ENCODE measurements at places on chromosomes 12 and 14.

DNA sequence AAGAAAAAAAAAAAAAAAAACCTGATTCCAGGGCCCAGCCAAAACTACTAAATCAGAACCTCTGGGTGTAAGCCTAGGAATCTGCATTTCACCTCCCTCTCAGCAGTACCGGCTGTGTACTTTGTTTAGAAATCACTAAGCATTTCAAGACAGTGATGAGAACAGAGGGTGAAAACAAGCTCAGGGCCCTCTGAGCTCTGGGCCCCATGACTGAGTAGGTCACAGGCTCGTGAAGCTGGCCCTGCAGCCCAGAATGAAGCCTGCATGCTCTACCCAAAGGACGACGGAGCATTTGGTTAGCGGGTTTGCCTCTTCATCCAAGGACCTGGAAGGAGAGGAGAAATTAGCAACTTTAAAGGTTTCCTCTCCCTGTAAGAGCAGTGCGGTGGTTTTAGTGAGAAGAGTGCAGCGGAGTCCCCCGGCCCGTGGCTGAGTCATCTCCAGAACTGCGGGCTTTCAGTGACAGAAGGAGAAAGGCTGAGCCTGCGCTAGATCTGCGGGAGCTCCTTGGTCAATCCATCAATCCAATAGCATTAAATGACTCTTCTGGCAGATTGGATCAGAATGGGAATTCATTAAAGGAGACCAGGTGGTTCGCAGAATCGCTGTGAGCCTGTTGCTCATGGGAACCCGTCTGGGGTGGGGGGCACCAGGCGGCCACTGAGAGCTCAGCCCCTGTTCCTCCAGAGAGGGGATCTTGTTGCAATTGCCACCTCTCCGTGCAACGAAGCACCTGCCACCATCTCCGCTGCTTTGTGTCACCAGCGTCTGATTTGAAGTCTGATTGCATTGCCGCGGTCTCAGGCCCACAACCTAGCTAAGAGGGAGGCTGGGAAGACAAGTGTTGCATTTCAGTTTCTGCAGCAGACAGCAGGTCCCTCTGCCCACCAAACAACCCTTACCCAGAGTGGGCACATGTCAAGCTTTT lies 7.3 kb downstream of the IL31 start:
- DNase-seq, result no peak

DNA sequence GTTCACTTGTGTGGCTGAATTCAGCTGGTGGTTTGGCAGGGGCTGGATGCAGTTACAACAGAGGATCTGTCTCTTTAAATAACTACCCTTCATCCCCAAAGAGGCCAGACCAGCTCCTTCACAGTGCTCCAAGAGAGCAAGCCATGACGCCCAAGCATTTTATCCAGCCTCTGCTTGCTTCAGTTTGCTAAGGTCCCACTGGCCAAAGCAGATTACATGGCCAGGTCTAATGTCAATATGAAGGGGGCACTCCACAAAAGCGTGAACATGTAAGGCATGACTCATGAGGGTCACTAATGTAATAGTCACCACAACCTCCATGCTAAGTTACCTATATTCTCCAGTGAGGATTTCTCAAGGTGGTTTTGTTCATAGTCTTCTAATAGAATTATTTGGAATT lies 62.9 kb downstream of the MARK3 start:
- DNase-seq, result no peak

GRCh38 chr12:49716553-49716952 lies 9.3 kb upstream of the FMNL3 start:
- DNase-seq, result no peak

- DNase-seq, result no peak
Measured at GRCh38 chr12:123991372-123991951, 18.4 kb downstream of the ZNF664 start.

DNA sequence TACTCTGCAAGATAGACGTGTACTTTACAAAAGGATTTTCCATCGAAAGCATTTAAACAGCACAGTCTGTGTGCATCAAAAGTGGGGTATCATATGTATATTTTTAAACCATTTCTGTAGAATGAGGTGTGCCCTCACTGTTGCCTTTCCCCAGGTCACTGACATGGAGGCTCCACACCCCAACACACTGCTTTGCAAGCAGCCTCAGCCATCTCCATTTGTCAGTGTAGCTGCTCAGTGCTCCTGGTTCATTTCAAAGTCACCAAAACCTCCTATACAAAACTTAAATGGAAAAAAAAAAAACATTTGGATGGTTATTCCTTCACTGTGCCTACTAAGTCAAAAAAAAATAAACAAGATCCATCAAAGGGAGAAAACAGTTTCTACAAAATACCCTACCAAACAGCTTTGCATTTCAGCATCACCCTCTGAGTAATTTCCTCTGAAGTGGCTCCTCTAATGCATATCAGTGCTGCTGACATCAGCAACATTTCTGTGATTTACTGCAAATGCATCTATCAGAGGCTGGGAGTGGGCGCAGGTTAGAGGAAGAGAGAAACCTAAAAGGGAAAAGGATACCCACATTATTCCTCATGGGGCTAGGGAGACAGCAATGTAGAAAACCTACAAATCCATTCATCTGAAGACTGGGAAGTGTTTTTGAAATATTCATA lies 46.0 kb downstream of the KCNK10 start:
- no peak for DNase-seq

GRCh38 chr14:91129261-91129660 lies 15.4 kb downstream of the DGLUCY start:
- DNase-seq, result no peak

- no peak for DNase-seq
Measured at GRCh38 chr14:105307052-105307727, 6.4 kb upstream of the BRF1 start.

- DNase-seq, result peak; percentile 7
Measured at GRCh38 chr12:60137513-60137912, 541.7 kb downstream of the SLC16A7 start.

- no peak for DNase-seq
Measured at GRCh38 chr14:88198446-88198845, 124.6 kb downstream of the KCNK10 start.

DNA sequence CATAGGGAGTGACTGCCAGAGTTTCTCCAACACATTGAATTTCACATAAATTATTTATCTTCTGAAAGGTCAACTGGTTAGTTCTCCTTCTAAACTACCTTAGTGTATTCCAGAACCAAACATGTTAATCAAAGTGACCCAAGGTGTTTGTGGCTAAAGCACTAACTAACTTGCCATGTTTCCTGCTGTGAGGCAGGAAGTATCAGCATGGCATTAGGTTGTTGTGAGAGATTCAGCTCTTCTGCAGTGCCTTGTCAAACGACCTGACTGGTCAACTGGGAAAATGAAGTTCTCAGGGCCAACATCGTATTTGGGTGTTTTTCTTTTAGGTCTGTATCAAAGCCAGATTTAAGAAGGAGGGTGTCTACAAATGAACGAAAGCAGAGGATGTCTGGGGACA lies 448.1 kb downstream of the APAF1 start:
- DNase-seq, result no peak

- DNase-seq, result no peak
Measured at GRCh38 chr12:51475543-51475942, 50.9 kb downstream of the SLC4A8 start.

- no peak for DNase-seq
Measured at GRCh38 chr14:55249423-55249822, 21.8 kb upstream of the FBXO34 start.

DNA sequence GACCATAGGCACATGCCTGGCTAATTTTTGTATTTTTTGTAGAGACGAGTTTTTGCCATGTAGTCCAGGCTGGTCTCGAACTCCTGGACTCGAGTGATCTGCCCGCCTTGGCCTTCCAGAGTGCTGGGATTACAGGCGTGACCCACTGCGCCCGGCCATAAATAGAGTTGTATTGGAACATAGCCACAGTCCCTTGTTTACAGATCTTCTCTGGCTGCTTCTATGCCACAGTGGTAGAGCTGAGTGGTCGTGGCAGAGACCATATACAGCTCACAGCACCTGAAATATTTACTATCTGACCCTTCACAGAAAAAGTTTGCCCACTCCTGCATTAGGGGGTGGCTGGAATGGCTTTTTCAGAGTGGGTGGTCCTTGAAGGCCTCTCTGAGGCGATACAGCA lies 28.0 kb upstream of the TSPAN9 start:
- no peak for DNase-seq

DNA sequence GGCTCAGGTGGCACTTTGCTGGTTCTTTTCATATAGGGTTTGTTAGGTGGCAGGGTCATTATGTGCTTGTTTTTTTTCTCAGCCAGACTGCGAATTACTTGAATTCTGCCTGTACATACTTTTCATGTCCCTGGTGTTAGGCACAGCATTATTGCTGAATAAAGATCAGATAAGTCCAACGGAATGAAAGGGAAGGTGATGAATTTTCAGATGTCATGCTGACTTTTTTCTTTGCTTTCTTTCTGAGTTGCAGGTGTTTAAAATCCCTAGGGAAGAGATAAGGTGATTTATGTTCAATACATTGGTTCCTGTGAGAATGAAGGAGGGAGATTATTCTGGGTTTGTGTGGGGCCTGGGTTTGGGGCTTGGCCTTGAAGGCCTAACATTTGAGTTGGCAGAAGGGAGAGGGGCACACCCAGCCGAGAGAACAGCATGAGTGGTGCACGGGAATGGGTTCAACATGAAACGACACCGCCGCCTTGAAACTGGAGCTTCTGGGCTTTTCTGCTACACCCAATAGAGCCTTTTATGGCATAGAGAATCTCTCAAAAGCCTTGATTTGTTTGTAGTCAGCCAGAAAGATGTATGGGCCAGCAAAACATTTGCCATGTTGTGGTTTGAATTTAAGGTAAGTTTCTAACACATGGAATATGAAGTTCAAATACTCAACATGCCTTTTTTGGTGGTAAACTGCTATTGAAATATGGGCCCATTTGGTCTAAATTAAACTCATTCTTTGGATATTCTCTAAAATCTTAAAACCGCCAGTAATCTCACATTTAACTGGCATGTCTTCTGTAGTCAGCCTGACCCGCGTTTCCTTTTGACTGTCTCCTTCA lies 477.0 kb downstream of the PCNX1 start:
- DNase-seq, result peak; percentile 48

GRCh38 chr14:101862177-101862576 lies 100.7 kb downstream of the PPP2R5C start:
- no peak for DNase-seq

DNA sequence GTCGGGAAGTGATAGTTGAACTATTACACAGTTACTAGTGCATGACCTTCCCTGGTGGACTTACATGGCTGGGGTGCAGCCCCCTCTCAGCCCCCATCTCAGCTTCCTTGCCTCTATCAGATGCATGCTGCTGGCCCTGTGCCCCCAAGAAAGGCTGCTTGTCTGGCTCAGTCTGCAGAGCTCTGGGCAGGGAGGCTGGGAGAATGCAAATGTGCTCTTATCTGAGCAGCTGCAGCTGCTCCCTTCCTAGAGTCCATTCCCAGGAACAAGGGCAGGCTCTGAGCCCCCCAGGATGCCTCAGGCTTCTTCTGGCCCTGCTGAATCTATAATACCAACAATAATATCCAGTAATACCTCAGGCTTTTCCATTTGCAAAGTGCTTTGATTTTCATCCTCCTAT lies 218.1 kb upstream of the SRRM4 start:
- no peak for DNase-seq

DNA sequence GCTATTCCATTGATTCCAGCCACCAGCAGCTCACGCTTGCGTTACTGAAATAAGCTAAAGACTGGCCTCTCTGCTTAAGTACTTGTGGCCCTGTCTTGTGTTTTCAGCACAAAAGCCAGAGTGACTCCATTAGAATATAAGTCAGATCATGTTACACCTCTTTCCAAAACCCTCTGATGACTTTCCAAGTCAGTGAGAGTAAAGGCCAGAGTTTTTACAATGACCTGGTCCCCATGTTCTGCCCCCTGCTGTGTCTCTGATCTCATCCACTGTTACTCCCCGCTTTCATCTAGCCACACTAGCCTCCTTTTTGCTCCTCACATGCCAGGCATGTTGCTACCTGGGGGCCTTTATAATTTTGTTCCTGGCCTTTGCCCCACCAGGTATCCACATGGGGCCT lies 6.9 kb upstream of the CKAP4 start:
- DNase-seq, result no peak

DNA sequence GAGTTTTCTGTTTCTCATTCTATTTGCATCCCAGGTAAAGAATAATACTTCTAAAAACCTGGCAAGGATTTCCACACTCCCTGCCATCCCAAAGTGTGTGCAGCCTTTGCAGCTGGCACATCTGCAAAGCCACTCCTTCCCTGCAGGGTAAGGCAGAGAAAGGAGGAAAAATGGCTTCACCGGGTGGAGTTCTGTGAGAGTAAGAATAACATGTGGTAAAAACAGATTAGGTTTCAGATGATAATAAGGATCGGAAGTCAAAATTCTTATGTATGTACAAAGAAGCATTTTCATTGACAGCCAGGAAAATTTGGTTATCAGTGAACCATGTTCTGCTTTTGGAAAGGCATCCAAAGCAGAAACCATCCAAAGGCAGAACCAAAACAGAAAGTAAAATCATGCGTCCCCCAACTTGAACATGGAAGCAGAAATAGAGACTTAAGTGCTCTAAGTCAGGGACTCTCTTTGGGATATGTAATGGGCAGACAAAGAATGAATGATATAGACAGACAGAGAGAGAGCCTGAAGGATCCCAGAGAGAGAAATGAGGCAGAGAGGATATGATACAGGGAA lies 192.6 kb upstream of the CCDC196 start:
- no peak for DNase-seq

- DNase-seq, result no peak
Measured at GRCh38 chr12:24803430-24804245, 145.3 kb downstream of the BCAT1 start.

All from fibroblast of skin of scalp (primary cell).